ENCODE measurements at places on chromosomes 12 and 14.

DNA sequence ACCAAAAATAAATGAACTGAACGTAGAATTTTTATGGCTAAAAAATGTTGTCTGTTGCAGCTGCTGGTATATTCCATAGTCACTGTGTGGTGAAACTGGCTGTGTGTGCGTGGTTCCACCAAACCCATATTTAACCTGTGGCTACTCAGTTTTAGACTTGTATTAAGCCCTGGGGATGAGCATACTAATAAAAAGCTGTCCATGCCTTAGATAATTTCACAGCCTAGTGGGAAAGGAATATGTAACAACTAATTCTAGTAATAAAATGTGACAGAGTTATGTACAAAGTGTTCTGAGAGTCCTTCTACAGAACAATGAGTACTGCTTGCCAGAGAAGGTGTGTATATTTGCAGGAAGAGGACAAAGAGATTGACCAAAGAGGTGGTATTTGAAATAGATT lies 125.5 kb downstream of the TMTC3 start:
- no peak for DNase-seq

DNA sequence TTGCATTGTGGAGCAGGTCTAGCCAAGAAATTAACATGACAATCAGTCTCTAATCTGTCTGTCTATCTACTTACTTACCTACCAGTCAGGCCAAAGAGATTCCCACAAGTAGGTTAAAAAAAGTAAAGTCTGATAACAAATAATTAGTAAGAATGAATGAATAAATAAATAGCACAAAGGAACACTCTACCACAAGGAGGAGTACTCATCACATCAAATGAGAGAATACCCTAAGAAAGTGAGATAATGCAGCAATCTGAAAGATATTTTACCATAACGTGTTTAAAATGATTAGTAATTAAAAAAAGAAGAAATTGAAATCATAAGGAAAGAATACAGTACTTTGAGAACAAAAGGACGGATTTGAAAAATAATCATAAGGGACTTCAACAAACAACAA lies 187.2 kb downstream of the SYNE2 start:
- DNase-seq = no peak

DNA sequence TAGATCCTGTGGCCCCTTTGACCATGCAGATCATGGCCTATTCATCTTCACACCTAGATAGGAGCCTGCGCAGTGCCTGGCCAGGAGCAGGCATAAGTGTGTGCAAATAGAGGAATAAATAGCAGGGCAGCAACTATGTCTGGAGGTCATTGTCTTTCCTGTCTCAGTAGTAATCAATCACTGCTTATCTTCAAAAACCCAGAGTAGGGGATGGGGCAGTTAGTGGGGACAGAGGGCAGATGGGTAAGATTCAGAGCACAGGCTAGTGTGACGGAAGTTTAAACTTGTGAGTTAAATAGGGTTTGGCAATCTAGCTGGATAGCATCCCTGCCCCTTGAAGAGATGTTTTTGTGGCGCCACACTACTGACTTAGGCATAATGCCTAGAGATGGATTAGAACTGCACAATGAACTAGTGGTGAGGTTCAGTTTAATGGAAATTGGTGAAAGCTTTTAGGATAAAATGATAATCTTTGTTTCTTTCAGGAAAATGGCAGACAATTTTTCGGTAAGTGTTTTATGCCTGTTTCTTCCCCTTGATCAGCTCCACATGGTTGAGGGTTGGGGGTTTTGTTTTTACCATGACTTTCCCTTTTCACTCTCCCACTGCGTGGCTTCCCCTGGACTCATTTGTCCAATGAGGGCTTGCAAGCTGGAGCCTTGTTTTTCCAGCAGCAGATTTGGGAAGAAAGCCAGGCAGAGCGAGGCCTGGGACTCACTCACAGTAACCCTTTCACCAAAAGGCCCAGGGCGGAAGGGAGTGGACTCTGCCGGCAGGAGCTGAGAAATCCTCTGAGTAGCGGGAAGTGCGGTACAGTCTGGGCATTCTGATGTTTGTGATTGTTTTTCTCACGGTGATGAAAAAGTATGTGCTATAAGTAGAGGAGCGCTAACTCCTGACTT lies 8.1 kb downstream of the LGALS3 start:
- DNase-seq = no peak

DNA sequence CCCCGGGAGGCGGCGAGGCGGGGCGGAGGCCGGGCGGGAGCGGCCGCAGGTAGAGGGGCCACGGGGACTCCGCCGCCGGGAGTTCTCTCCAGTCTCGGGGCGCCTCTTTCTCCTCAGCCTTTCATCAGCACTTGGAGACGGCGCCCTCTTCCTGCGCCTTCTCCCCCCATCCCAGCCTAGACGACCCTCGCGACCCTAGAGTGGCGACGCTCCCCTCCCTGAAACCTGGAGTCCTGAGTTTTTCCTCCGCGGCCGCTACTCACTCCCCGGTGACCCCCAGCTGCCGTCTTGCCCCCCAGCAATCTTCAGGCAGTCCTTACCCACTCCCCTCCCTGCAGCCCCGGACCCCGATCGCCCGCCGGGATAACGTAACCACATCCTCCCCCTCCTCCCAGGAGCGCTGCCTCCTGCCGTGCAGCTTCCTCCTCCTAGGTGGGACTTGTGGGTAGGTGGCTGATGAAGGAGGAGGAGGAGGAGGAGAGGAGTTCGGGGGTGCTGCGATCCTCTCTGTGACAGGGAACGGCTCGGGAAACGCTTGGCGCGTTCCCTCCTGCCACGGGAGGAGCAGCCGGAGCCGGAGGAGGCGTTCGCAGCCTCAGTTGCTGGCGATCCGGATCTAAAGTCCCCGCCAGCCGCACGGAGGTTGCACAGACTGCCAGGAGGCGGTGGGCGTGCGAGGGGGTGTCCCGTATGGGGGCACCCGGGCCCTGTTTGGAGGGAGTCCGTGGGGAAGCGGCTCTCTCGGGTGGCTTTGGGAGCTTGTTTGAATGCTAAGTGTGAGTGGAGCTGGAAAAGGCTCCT lies 891 bp downstream of the PLEKHA5 start:
- no peak for DNase-seq

- no peak for DNase-seq
Measured at GRCh38 chr12:51265024-51265423, 5.2 kb downstream of the SMAGP start.

GRCh38 chr14:91187271-91187670 lies 57.2 kb downstream of the GPR68 start:
- DNase-seq = no peak

DNA sequence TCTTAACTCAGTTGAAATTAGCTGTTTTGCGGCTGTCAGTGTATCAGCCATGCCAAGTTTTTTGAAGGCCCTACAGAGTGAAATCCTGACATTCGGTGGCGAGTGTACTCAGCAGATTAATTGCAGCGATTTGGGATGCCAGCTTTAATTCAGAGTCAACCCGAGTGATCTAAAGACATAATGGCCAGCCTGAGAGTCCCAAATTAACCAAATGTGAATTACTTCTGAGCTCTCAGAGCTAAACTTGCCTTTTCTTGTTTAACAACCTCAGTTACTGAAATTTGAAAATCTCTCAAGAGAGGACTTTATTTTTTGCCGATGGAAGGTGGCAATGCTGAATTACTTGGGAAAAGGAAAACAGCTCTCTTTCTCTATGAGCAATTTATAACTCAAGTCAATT lies 148.5 kb downstream of the GLT1D1 start:
- no peak for DNase-seq

DNA sequence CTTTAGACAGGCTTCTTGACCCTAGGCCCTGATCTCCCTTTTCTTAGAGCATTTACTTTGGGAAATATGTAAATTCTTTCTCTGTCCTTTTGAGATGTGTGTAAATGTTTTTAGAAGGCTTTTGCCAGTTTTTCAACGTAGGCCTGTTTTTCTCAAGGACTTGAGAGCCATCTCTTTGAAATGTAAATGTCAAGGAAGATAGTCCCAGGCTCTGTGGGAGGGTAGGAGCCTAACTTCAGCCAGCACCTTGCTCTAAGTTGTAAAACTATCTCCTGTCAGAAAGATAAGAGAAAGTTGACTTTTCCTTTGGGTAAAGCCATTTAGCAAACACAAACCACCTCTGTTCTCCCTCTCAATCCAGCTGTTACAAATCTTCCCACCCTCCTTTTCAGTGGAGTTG lies 219.8 kb downstream of the RPS29 start:
- DNase-seq = no peak

GRCh38 chr14:65150898-65151608 lies 48.7 kb upstream of the MAX start:
- no peak for DNase-seq

DNA sequence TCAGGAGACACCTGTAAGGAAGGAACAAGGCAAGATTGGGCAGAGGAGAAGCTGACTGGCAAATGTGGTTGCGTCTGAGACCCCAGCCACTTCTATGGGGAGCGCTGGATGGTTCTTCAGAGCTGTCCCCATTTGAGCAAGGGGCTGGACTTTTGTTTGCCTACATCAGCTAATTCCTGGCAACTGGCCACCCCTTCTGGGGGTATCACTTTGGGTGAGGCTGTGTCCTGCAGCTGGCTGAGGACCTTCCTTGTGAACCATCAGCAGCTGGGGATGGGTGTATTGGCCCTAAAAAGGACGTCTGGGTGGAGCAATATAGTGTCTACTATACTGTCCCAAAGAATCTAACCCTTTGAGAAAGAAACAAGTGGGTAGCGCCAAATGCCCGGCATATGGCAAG lies 23.6 kb downstream of the PPFIBP1 start:
- DNase-seq = no peak

DNA sequence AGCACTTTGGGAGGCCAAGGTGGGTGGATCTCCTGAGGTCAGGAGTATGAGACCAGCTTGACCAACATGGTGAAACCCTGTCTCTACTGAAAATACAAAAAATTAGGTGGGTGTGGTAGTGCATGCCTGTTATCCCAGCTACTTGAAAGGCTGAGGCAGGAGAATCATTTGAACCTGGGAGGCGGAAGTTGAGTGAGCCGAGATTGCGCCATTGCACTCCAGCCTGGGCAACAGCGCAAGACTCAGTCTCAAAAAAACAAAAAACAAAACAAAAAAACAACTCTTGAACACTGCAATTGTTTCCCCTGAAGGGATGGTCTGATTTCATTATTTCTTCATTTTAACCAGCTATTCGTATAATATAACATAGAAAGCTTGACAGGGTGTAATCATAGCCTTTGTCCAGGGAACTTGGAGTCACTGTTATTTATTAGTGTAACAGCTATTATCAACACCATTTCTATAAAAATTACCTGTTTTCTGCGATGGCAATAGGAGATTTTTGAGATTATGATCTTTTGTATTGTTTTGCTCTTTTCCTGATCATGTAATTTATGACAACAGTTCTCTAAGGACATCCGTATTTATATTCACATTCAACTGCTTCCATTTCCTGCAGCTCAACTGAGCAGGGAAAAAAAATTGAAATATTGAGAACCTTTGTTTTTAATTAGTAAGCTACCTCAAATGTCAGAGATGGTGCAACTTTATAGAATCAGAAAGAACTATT lies 94.7 kb downstream of the DIP2B start:
- DNase-seq = no peak

DNA sequence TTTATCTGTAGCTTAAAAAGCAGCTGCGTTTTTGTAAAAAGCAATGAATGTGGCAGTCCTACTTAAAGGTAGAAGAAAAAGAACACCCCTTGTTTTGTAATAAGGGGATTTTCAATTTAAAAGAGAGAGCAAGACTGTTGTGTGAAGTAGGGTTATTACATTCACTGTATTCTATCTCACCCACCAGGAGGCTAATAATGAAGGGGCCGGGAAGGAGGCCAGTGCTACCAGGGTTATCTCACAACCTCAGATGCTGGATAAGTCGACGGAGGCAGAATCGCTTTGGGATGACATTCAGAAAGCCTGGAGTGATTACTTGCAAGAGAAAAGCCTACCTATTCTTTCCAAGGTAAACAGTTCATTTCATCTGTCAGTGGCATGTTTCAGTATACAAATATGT lies 97.7 kb downstream of the RMST start:
- no peak for DNase-seq

DNA sequence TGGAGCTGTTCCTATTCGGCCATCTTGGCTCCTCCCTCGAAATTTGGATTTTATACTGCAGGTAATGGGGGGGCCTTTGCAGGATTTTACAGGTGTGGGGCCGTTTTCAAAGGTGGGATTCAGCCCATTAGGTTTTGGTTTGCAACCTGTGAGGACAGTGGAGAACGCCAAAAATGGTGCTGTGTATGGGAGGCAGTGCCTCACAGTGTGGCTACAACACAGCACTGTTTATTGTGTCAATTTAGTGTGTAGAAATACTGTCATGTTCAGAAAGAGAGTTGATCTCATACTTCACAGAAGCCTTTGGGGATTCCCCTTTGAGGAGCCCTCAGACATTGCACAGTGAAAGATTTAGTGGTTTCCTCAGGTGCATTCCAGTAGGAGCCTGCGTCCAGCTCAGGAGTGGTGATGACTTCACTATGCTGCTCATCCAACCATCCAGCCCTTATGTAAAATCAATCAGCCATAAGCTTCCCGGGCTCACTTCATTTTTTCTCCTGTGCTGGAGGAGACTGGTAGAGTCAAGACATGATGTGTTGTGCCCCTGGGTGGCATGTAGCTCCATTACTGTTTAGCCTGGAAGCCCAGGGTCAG lies 92.7 kb upstream of the PRMT8 start:
- no peak for DNase-seq

DNA sequence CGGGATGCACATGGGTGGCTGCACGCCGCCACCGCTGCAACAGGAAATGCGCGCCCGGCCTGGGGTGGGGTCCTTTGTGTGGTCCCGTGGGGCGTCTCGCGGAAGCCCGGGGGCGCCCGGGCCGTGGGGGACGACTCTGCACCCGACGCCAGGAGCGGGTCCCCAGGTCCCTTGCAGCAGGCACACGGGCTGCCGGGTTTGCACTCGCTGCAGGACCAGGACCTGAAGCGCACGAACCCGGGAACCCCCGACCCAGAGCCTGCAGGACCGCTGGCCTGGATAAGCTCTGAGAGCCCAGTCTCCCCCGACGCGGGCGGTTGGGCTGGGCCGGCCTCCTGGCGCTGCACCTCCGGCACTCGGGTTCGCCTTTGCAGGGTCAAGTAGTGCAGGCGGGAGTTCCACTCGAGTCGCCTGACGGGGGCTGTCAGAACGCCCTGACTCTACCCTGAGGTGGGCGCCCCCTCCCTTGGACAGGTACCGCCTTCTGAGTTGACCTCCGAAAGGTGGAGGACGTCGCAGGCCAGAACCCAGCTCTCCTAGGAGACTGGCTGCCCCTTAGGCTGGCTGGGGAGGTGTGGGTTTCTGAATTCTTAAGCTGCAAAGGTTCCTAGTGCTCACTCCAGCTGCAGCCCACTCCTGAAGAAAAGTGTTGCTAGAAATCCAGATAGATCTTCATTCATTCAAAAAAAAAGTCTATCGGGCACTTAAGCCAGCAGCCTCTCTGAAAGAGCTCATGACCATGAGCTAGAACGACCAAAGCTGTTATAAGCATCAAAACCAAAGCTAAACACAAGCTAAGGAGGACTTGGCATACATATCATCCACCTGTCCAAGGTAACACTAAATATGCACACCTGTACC lies 68.0 kb downstream of the RNF34 start:
- DNase-seq = no peak

DNA sequence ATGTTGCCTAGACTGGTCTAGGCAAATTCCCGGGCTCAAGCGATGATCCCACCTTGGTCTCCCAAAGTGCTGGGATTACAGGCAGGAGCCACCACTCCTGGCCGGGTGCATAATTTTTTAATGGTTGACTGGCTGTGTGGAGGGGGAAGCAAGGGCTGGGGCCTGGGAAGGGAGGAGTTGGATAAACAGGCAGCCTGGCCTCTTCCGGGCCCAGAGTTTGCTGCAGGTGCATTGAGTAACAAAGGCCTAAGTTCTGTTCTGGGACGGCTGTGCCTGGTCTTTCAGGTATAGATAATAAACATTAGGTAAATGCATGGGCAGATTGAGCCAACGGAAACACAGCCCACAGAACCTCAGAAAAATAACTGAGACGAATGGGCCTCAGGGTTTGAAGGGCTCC lies 191.3 kb upstream of the TBX3 start:
- no peak for DNase-seq

GRCh38 chr12:9719790-9720189 lies 13.1 kb downstream of the CLECL1 start:
- DNase-seq = no peak
